Mesendoderm (in vitro differentiated cells): ENCODE measurements at places on chromosomes 2 and 18.

GRCh38 chr2:82498777-82499443, 1960.2 kb downstream of the SUCLG1 start:
- DNase-seq: no peak
- H3K4me1 ChIP-seq: no peaks in the 10 kb centered on the region
- H3K27ac ChIP-seq: no peak overlapping the region
- no peaks in the 10 kb centered on the region for H3K36me3 ChIP-seq
- no peaks in the 10 kb centered on the region for H3K27me3 ChIP-seq

DNA sequence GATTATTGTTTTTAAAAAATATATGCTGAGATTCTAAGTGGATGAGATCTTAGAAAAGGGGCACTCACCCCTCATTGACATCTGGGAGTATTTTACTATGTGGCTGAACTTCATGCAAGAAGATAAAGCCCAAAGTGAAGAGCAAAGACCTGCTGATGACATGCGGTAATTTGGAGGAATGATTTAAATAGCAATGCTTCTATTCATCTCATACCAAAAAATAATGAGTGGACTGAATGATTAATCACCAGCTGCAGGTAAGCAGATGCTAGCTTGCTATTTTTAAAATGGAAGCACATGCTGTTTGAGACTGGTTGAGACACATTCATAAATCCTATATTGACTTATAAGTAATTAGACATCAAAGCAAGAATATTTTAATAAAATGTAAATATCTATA, 12.7 kb upstream of the CDK15 start:
- no peaks in the 10 kb centered on the region for H3K4me1 ChIP-seq
- no peak overlapping the region for H3K27ac ChIP-seq
- no peak for DNase-seq
- no peaks in the 10 kb centered on the region for H3K27me3 ChIP-seq
- H3K36me3 ChIP-seq: no peaks in the 10 kb centered on the region
- H3K4me3 ChIP-seq: no peak overlapping the region

DNA sequence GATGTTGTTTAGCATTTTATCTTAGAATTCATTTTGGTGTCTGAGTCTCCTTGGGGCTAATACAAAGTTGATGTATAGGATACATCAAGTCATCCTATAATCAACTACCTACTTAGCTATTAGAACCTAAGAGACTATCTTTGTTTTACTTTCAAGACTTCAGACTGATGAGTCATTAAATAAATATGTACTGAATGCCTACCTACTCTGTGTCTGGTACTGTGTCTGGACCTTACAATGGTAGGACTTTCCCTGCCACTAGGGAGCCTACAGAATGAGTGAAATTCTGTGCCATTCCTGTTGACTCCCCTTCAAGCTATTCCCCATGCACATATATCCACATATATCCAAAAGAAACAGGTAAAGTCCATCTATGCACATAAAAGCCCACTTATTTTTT, 114.5 kb downstream of the ERBB4 start:
- H3K27me3 ChIP-seq: no peaks in the 10 kb centered on the region
- peak; percentile 13 for DNase-seq
- no peak overlapping the region for H3K27ac ChIP-seq
- no peak overlapping the region for H3K4me3 ChIP-seq

DNA sequence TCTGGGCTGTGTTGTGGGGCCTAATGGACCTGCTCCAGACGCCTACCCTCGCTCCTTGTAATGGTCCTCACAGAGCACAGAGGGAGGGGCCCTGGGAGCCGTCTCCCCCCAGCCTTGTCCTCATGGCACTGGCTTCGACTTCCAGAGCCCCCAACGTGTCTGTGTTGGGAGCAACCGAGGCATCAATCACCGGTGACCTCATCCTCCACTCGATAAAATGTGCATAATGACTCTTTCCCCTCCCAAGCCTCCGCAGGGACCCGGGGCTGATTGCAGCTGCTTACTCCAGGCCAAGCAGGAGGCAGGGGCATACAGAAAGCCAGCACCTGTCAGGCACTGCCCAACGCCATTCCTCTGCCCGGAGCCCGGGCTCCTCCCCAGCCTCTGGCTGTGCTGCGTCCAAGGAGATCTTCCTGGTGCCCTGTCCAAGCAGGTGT, 271.7 kb downstream of the NDUFA10 start:
- no peaks in the 10 kb centered on the region for H3K4me1 ChIP-seq
- H3K4me3 ChIP-seq: no peak overlapping the region
- no peaks in the 10 kb centered on the region for H3K36me3 ChIP-seq
- no peaks in the 10 kb centered on the region for H3K27me3 ChIP-seq
- no peak overlapping the region for H3K27ac ChIP-seq

DNA sequence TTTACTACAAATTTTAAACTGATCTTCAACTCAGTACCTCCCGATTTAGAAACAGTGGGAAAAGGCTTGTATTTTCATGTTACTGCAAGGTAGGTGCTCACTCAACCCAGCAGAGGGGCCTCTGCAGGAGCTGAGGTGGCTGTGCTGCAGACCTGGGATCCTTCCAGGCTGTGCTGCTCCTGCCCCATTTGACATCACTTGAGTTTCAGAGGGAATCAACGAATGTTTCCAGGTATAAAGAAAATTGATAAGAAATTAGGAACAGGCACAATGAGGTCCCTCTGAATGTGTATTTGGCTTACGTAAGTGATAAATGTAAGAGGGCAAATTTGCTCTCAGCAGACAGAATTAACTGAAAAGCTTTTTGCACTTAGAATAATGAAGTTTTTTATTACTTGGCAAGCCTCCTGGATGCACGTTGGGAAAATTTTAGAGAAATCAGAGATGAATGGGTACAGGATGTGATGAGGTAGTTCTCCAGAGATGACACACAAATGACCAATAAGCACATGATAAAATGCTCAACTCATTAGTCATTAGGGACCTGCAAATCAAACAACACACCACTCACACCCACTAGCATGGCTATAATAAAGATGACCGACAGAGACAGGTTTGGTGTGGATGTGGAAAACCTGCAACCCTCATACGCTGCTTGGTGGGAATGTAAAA, 114.0 kb downstream of the NOL10 start:
- H3K36me3 ChIP-seq: peaks cover 4% of the 10 kb centered on the region
- H3K27me3 ChIP-seq: no peaks in the 10 kb centered on the region
- no peak overlapping the region for H3K4me3 ChIP-seq
- H3K27ac ChIP-seq: no peak overlapping the region

DNA sequence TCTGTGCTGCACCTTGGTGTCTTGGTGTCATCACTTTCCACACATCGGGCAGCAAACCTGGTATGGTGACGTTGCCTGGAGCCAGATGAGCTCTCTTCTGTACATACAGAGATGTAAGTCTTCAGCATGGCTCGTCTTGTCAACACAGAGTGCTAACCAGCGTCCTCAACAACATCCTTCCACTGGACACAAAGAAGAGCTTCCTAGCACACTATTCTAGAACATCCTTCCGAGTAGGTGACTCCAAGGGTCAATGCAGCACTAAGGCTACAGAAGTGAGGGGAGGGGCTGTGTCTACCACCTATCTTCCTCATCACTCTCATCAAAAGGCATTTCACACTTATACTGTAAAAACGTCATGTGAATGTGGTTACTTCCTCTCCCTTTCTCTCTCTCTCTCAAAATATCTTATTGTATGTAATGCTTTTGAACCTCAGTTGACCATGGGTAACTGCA, 108.1 kb upstream of the SLC1A4 start:
- no peak overlapping the region for H3K27ac ChIP-seq
- H3K4me3 ChIP-seq: no peak overlapping the region
- no peaks in the 10 kb centered on the region for H3K27me3 ChIP-seq

DNA sequence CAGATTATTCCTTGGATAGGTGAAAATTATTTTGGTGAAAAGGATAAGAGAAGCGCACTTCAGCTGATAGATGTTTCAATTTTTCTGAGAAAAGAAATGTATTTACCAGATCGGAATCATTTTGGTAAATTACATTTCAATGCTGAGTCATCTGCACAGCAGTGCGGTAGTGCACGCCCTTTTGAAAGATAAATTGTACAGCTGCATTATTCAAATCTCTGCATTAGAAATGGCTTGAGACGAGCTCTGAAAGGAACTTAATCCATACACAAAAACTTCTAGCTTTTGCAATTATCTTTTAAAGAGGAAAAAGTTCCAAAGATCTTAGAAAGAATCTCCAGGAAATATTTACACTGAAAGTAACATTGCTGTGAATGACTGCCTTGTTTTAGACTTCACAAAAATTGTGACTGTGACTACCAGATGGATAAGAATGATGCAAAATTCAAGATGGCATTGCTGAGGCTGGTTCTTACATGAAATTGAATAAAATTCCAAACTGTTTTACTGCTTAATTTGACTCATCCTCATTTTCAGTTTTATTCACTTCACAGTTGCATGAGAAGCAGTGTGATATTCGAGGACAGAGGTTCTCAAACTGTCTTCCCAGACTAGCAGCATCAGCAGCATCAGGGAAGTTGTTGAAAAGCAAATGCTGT, 161.7 kb downstream of the RND3 start:
- H3K27ac ChIP-seq: no peak overlapping the region
- H3K36me3 ChIP-seq: no peaks in the 10 kb centered on the region
- H3K27me3 ChIP-seq: no peaks in the 10 kb centered on the region
- no peaks in the 10 kb centered on the region for H3K4me1 ChIP-seq

- H3K4me1 ChIP-seq: peaks cover 22% of the 10 kb centered on the region
- no peaks in the 10 kb centered on the region for H3K36me3 ChIP-seq
- no peak overlapping the region for H3K27ac ChIP-seq
- H3K4me3 ChIP-seq: no peak overlapping the region
These were observed 42.0 kb downstream of the CTIF start for GRCh38 chr18:48580782-48581181.

DNA sequence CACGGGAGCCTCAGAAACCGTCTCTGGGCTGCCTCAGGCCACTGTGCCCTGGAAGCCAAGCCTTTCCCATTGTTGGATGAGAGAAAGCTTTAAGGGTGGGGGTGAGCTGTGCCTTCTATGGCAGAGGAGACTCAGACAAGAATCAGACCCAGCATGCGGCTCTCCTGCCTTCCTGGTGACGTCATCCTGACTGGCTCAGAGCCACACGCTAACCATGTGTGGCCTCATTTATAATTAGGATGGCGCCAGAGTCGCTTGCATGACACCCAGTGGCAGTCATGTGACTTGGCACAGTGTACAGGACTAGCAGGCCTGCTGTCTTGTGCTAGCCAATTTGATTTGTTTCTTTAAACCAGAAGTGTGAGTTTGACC, 99.1 kb downstream of the SH3BP4 start:
- H3K36me3 ChIP-seq: peaks cover 13% of the 10 kb centered on the region
- DNase-seq: peak; percentile 84
- H3K27me3 ChIP-seq: no peaks in the 10 kb centered on the region
- H3K4me1 ChIP-seq: peaks cover 2% of the 10 kb centered on the region
- H3K27ac ChIP-seq: no peak overlapping the region

DNA sequence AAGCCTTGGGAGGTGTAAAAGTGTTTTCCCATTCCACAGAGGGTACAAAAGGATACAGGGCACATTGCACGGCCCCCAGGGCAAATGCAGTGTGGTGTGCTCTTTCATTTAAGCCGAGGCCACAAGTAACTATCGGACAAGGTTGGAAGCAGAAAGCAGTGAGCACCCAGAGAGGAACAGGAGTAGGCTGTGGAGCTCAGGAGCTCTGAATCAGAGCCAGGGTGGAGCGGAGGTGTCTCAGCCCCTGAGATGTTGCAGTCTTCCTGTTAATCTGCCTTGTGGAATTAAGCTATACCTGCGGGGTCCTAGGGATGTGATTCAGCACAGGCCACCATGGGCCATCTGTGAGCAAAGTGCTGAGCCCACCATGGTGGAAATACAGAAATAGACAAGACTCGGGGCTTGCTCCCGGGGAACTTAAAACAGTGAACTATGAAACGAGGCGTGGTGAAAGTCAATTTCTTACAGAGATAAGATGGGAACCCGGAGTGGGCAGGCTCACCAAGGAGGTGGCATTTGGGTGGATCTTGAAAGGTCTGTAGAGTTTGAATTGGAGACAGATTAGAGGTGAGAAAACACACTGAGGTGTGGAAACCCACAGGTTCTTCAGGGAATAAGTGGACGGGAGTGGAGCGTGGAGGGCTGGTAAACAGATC, 44.0 kb downstream of the ASAP2 start:
- no peak overlapping the region for H3K4me3 ChIP-seq
- H3K27me3 ChIP-seq: no peaks in the 10 kb centered on the region
- H3K27ac ChIP-seq: no peak overlapping the region
- H3K4me1 ChIP-seq: no peaks in the 10 kb centered on the region
- no peak for DNase-seq

DNA sequence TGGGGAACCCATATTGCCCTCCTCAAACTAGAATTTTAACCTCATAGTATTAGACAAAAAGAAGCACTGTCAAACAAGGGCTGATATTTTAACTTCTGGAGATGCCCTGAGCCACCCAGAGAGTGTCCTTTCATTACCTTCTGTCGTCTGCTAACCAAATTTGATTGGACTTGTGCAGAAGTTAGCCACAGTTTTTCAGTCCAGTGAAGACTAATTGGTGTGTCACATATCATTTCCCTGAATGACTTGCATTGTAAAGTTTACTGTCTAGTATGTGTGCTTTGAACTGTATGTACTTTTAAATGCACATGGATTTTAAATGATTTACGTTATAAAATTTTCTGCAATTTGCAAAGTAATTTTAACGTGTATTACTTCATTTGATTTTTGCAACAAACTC, 646.5 kb downstream of the SATB2 start:
- no peak overlapping the region for H3K27ac ChIP-seq
- no peaks in the 10 kb centered on the region for H3K36me3 ChIP-seq
- no peaks in the 10 kb centered on the region for H3K27me3 ChIP-seq
- no peaks in the 10 kb centered on the region for H3K4me1 ChIP-seq
- DNase-seq: no peak

DNA sequence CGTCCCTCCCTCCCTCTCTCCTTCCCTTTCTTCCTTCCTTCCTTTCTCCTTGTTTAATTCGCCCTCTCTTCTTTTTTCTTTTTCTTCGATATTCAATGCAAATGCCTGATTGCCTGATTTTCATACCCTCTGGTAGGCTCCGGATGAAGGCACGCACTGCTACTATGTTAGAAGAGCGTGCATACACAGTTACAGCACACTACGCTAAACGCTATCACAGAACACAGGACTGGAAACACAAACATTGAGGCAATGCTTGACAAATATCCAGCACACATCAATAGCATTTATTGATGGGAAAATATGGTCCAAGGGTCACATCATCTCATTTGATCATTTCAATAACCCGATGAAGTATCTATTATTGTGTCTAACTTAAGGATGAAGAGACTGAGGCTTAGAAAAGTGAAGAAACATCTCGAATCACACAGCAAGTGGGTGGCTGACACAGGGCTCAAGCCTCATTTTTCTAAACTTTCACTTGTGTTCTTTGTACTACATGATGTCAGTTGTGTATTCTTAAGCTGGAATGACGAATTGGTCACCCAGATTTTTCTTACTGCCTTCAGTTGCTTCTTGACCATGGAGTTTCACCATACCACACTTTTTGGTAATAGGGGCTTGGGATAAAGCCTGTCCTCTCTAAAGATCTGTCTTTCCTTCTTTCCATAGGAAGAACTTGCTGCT, 101.8 kb downstream of the TRIB2 start:
- H3K27me3 ChIP-seq: no peaks in the 10 kb centered on the region
- H3K27ac ChIP-seq: no peak overlapping the region
- H3K36me3 ChIP-seq: no peaks in the 10 kb centered on the region
- no peak for DNase-seq
- no peak overlapping the region for H3K4me3 ChIP-seq

DNA sequence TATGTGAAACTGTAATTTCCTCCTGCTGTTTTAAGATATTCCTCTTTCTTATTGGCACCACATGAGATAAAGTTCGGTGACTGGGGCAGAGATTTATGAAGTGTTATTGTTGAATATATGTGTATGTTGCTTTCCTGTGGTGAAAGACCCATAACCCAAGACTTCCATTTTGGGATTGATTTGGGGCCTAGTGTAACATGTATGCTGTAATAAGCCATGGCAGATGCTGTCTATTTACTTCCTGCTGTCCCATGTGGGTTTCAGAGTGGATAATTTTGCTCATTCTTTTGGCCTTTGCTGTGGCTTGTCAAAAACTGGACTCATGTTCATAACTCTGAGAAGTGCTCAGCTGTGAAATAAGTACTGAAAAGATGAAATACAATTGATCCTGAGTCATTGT, 10.8 kb upstream of the MYO1B start:
- H3K27ac ChIP-seq: no peak overlapping the region
- no peaks in the 10 kb centered on the region for H3K36me3 ChIP-seq
- H3K27me3 ChIP-seq: no peaks in the 10 kb centered on the region
- DNase-seq: no peak
